ENCODE measurements at places on chromosomes 13 and 19. TPM values are rescaled to one million over a fixed set of nuclear protein-coding genes. Genes with fewer than 3 reads are reported as not detected.

LRRC63 gene
- 0.10 TPM for polyA plus RNA-seq

MIER2 gene
- polyA plus RNA-seq = 34.9 TPM

TUBB4A gene
- polyA plus RNA-seq = 0.49 TPM

SPRED3 gene
- 0.49 TPM for polyA plus RNA-seq

ZNF177 gene
- 6.0 TPM for polyA plus RNA-seq

ARID3A gene
- polyA plus RNA-seq = 17.3 TPM

CYP2A6 gene
- polyA plus RNA-seq = not detected

USHBP1 gene
- 8.8 TPM for polyA plus RNA-seq

CRX gene
- polyA plus RNA-seq = not detected

C3 gene
- polyA plus RNA-seq = 60.1 TPM

KCNJ14 gene
- polyA plus RNA-seq = 1.2 TPM

LGI4 gene
- 13.2 TPM for polyA plus RNA-seq

CYP2F1 gene
- not detected for polyA plus RNA-seq

CTU1 gene
- 4.2 TPM for polyA plus RNA-seq

PARP4 gene
- polyA plus RNA-seq = 24.7 TPM

STOML3 gene
- not detected for polyA plus RNA-seq

- no peak for DNase-seq
Measured at GRCh38 chr19:27906081-27906480, 1306.9 kb downstream of the UQCRFS1 start.

- no peak for DNase-seq
Measured at GRCh38 chr13:37382146-37382545, 216.4 kb downstream of the POSTN start.

GRCh38 chr13:82341116-82341515 lies 1541.2 kb downstream of the SLITRK1 start:
- no peak for DNase-seq

DNA sequence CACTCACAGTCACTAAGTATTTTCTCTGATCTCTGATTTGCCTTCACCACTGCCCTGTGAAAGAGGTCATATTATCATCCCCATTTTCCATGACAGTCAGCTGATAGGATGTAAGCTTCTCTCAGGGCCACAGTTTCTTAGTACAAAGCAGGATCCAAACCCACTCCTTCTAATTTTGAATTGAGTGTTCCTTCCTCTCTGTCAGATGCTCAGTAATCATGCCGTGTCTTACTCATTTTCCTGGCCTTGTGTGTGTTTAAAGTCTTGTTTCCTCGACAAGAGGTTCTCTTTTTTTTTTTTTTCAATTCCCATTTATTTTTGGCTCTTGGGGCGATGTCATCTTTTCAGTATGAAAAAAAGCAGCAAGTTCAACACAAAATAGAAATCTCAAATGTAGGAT lies 72.3 kb downstream of the NAA16 start:
- no peak for DNase-seq

- DNase-seq = peak; percentile 25
Measured at GRCh38 chr19:40191836-40192646, 815 bp downstream of the MAP3K10 start.

DNA sequence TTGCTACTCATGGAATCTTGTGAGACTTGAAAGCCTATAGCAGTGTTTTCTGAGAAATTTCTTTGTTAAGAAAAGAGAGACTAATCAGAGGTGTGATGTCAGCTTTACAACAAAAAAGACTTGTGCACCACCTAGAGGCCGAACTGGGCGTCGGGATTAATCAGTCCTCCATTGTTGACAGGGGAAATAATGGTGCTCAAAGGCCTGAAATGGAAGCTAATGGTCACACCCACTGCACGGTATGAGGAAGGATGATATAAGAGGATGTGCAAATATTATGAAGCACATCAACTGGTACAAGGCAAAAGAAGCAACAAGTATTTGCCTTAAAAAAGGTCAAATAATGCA lies 480.2 kb upstream of the MIR17HG start:
- DNase-seq = peak; percentile 45

GRCh38 chr13:41520660-41521630 lies 63.6 kb downstream of the RGCC start:
- no peak for DNase-seq

- DNase-seq = no peak
Measured at GRCh38 chr19:53657778-53658177, 26.0 kb downstream of the DPRX start.

- no peak for DNase-seq
Measured at GRCh38 chr13:33918199-33918932, 100.4 kb downstream of the RFC3 start.

DNA sequence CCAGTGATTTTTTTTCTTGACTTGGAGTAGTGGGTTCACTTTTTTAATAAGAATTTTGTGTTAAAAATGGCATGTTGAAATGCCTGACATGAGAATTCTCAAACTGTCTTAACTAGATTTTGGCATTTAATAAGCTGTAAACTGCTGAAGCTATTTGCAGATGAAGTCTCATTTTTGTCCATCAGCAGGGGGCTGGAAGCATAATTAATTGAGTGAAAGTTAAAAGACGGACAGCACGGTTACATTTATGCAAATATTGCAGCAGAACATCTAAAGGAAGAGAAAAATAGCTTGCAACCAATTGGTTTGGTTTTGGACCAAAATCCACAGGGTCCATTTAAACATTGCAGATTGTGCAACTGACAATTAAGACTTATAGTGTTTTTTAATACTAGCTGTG lies 837.3 kb upstream of the KLHL1 start:
- DNase-seq = no peak

DNA sequence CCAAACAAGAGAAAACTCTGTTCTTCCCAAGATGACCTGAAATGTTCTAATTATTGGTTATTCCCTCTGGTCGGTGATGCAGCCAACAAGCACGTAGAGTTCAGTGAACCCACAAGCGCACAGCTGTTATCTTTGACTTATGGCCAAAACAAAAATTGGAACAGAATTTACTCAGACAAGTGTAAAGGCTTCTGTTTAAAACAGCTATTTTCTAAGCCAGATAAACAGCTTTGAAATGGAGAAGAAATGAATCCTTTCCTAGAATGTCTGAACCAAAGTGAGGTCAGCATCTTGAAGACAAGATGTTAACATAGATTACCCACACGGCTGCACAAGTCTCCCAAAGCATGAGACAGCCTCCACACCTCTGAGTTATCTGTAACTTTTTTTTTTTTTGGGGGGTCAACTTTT lies 669.2 kb downstream of the DIAPH3 start:
- peak; percentile 76 for DNase-seq

DNA sequence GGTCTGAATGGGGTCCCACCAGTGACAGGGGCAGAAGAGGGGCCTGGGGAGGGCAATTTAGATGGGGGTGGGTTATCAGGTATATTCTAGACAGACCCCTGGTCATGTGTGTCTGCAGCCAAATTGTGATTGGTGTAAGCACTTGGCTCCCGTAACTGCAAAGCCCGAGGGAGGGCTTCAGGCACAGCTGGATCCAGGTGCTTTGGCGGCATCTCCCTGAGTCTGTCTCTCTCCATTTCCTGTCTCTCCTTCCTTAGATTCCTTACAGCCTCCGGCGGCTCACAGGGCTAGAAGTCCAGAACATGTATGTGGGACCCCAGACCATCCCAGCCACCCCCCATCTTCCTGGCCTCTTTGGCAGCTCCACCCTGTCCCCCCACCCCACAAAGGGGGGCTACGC lies 31.4 kb downstream of the DHX34 start:
- no peak for DNase-seq

DNA sequence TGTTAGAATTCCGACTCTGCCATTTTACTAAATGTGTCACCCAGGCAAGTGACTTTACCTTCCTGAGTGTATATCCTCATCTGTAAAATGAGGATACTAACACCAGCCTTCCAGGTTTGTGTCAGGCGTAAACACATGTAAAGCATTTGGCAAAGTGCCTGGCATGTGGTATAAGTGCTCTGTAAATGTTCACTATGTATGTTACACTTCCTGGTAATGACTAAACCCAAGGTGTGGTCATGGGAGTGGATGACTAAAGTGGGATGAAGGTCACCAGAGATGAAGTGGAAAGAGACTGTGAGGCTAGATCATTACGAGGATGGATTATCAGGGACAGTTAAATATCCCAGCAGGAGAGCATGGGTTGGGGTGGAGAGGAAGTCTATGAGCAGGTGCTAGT lies 25.6 kb downstream of the DEDD2 start:
- DNase-seq = no peak

GRCh38 chr19:12265921-12266704 lies 28.6 kb downstream of the ZNF44 start:
- DNase-seq = no peak

DNA sequence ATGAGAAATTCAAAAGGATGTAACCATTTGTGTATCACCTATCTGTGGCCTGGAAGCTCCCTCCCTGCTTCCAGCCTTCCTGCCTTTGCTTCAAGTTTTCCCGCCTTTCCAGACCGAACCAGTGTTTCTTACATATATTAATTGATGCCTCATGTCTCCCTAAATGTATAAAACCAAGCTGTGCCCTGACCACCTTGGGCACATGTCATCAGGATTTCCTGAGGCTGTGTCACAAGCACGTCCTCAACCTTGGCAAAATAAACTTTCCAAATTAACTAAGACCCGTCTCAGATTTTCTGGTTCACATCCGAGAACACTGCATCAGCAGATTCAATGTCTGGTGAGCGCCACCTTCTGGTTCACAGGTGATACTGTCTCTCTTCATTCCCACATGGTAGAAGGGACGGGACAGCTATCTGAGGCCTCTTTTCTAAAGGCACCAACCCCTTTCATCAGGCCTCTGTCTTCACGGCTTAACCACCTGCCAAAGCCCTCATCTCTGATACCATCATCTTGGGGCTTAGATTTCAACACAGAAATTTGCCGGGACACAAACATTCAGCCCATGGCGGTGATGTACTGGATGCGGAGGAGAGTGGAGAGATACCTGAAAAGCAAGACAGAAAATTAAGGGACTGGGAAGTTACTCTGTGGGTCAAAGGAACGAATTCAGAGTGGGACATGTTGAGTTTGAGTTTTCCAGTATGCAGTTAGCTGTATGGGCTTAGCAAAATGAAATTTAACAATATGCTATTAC lies 58.7 kb upstream of the PABPC3 start:
- peak; percentile 54 for DNase-seq

GRCh38 chr13:26412936-26413716 lies 144.4 kb upstream of the WASF3 start:
- no peak for DNase-seq

DNA sequence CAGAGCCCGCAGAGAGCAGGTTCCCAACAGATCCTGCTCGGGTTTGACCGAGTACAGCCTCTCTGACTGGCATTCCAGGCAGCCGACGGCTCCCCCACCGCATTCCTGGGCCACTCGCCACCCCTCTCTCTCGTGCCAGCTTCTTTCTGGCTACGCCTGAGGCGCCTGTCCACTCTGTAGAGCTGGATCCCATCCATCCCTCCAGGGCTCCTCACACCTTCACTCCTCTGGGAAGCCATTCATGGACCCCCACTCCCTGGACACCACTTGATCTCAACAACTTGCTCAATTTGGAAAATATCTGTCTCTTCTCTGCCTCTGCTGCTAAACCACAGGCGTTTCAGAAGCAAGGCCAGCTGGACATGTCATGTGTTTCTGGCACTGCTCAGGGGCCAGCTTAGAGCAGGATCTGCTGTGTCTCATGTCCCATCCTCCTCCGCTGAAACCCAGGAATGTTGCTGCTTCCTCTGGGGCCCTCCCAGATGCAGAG lies 30.6 kb upstream of the ATP1A3 start:
- peak; percentile 32 for DNase-seq

GRCh38 chr13:87889254-87889653 lies 218.1 kb downstream of the SLITRK5 start:
- no peak for DNase-seq

GRCh38 chr19:17048885-17049453 lies 22.4 kb upstream of the CPAMD8 start:
- no peak for DNase-seq

GRCh38 chr13:105410602-105411001 lies 1124.9 kb downstream of the EFNB2 start:
- peak; percentile 26 for DNase-seq

- no peak for DNase-seq
Measured at GRCh38 chr19:33954686-33955085, 158.0 kb downstream of the KCTD15 start.

DNA sequence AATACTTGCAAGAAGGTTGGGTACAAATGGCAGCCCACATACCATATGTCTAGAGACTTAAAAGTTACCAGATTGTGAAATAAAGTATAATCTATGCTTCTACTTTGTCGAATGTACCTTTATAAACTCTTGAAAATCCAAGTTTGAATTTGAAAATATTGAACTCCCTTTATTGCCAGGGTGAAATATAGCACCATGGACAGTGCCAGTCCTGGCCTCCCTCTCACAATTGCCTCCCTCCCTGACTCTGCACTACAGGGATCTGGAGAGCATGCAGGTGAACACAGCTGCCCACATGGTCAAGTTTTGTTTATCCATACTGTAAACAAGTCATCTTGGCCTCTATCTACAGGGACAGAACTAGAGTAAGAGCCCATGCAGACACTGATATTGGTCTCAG lies 394.1 kb upstream of the SLITRK6 start:
- DNase-seq = peak; percentile 16

DNA sequence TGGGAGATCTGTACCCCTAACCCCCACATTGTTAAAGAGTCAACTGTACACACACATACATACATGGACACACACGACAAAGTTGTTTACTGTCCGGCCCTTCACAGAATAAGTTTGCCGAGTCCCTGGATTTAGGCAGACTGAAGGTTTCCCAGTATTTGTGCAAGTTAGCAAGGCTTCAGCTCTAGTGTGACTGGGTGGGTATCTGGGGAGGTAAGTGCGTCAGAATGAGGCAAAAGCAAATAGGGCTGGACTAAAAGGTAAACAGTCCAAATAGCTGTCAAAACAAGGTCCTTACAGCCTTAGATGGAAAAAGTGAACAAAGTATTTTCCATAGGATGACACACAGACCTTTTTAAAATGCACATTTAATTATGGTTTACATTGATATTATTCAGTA lies 228.4 kb upstream of the UFM1 start:
- no peak for DNase-seq

DNA sequence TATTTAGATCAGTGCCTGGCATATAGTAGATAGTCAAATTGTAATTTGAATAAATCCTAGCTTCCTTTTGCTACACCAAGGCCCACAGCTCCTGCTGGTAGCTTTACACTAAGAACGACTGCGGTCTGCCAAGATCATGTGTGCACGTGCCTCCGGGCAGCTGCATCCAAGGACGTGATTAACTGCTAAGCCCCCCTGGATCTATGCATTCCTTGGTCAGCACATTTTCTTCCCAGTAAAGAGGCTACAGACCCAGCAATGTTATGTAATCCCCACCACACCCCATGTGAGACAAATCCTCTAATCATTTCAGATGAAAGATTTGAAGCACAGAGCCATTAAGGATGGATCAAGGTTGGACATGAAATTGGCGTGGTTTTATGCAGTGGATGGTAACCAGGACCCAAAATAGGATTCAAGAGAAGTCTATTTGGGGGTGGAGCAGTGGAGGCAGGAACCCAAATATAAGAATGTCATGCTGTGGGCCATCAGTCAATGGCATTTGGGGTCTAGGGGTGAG lies 65.2 kb upstream of the PEG3 start:
- DNase-seq = peak; percentile 70

GRCh38 chr19:13093407-13094105 lies 9.1 kb downstream of the LYL1 start:
- DNase-seq = peak; percentile 87

- DNase-seq = no peak
Measured at GRCh38 chr13:33014291-33014690, 1.9 kb upstream of the KL start.
